T-cell (primary cell): ENCODE measurements at places on chromosomes 2 and 18.

DNA sequence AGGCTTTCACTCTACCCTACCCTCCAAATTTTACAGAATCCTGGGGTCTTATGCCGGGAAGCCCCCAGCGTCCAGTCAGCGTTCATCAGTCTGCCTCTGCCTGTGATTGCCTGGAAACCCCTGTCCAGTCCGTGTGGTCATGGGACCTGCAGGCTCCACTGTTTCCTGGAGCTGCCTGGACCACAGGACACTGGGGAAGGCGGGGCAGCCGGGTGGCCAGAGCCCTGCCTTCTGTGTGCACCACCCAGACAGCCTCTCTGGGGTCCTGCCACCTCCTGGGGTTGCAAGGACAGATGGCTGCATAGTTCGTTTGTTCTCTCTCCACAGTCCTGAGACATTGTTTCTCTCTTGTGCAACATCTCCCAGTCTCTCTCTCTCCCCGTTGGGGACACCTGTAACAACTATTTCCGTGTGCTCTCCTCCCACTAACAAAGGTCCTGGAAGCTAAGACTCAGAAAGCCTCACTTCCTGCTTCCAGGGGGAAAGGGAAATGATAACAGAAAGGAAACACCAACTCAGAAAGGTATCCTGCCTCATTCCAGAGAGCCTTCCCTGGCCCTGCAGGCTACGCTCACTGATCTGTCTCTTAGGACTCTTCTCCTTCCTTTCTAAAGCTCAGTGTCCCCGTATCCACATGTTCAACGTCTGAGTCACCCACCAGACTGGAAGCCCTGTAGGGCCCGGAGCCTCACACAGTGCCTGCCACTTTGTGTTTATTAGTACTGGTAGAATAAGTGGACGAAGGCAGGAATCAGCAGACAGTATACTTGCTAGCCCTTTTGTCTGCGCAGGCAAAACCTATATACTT is 192.8 kb upstream of the RAB12 start:
- no peaks in the 10 kb centered on the region for H3K36me3 ChIP-seq
- H3K4me1 ChIP-seq = no peaks in the 10 kb centered on the region
- H3K27me3 ChIP-seq = peaks cover 6% of the 10 kb centered on the region
- DNase-seq = no peak
- no peak overlapping the region for H3K27ac ChIP-seq

DNA sequence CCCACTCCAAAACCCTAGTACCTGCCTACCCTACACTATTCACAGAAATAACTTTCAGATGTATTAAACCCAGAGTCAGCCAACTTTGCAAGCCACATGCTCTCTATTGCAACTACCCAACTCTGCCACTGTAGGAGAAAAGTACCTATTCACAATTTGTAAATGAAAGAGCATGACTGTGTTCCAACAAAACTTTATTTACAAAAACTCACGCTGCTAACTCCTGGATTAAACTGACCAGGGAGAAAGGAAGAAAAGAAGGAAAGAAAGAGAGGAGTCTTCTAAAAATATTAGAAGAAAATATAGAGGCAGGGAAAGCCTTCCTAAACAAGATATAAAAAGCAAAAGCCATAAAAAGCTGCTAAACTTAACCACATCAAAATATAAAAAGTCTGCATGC is 24.6 kb downstream of the SLC1A4 start:
- no peak overlapping the region for H3K27ac ChIP-seq
- H3K27me3 ChIP-seq = no peaks in the 10 kb centered on the region
- no peak overlapping the region for H3K4me3 ChIP-seq
- no peak for DNase-seq

GRCh38 chr18:34224423-34225217 is at the start of gene NOL4:
NOL4 (minus strand) TSS chr18:34224913; CDS start chr18:34223253, 1,660 bp downstream.
- DNase-seq = no peak

- H3K4me3 ChIP-seq = no peak overlapping the region
- no peak for DNase-seq
- no peaks in the 10 kb centered on the region for H3K36me3 ChIP-seq
- peaks cover 4% of the 10 kb centered on the region for H3K27me3 ChIP-seq
- no peak overlapping the region for H3K27ac ChIP-seq
These were observed 25.3 kb upstream of the RFX8 start for GRCh38 chr2:101500180-101500579.

DNA sequence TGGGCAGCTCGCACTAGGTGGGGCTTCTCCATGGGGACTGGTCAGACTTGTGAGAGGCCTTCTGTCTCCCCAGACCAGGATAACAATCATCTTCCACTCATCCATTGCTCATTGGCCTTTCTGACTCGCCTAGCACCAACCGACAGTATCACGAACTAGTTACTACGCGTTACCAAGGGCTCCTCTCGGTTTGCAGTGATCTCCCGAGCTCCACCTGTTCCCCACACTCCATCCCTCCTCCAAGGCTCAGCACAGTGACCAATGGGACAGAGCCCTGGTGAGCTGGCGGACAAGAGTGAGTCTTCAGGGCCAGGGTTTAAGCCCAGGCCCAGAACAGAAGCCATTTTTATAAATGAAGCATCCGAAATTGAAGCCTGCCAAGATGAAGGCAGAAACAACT is 42.8 kb upstream of the SMAD7 start:
- no peaks in the 10 kb centered on the region for H3K36me3 ChIP-seq
- no peak overlapping the region for H3K27ac ChIP-seq
